ENCODE measurements at places on chromosomes 16 and 17.

DNA sequence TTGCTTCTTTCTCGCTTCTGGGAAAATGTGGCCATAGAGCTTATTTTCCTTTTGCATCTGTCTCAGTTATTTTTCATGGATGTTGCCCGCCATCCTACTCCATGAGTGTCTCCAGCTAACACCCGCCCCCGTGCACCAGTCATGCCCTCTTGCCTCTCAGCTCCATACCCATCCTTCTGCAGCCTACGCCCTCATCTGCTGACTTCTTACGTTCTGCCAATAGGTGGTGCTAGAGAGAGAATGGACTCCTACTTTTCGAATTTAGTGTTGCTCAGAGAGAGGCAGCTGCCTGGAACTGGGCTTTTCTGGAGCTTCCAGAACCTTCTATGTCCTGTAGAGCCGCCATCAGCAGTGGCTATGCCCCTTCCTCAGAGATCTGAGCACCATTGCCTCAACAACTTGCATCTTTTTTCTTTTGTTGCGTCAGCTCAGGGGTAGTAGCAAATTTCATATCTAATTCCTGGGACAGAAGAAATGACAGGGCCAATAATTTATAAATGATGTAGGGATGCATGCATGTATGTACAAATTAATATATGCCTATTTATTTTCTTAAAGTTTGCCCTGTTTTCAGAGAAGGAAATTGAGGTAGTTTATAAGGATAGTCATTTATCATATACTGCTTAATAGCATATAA is 119.7 kb upstream of the MYOCD start:
- no peak for DNase-seq

- no peak for DNase-seq
These were observed 30.0 kb downstream of the TBCD start for GRCh38 chr17:82781894-82782274.

GRCh38 chr16:85316321-85316919 is 204.1 kb upstream of the CIBAR2 start:
- DNase-seq: no peak

DNA sequence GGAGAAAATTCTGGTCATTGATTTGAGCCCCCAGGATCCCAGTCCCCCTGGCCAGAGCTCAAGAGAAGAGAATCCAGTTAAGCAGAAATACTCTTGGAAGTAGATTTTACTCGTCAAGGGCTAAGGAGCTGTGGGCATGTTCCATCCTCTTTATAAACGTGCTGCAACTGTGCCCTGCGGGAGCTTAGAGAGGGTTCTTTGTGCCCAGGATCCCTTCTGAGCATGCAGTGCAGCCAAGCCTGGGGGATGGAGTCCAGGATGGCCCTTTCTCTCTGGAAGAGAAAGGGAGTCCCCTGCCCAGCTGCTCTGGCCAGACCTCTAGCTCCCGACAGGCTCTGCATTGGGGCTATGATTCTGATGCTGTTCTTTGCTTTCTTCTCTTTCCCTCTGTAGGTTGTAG is 9.5 kb upstream of the LGALS9 start:
- no peak for DNase-seq

DNA sequence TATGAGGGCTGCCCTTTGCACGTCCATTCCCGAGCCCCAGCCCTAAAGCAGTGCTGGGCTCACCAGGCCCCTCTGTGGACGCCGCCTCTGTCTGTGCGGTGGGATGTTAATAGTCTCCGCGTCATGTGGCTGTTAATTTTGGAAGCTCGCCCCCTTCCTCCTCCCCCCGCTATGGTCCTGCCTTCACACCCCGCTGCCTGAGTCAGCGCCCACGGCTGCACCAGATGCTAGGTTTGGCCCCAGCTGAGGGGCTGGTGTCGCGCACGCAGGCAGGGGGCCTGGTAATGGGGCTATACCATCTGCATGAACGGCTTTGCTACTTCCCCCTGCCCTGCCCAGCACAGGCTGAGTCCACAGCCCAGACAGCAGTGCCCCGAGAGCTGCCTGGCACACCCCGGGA is 4.1 kb upstream of the SSTR5 start:
- DNase-seq: no peak

GRCh38 chr17:48478224-48479013 is 48.4 kb upstream of the SKAP1 start:
- DNase-seq: no peak

DNA sequence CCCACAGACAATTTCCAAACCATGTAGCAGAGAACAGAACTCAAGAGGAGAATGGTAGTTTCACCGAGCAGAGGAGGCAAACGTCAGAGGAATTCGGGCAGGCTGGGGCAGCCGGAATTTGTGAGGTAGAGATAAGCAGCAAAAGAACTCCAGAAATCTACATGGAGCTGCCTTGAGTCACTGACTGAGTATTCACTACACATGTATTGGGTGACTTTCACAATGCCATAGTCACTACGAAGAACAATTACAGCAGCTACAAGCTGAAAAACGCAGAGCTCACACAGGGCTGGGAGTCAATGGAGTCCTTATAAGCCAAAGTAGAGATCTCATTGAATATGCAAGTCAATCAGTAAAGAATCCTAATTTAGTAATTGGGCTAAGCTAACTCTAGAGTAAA is 13.4 kb downstream of the CMC2 start:
- DNase-seq: no peak

- no peak for DNase-seq
These were observed 75.8 kb downstream of the ADAMTS18 start for GRCh38 chr16:77359065-77359502.

- no peak for DNase-seq
These were observed 225.3 kb upstream of the GSE1 start for GRCh38 chr16:85387731-85388295.

DNA sequence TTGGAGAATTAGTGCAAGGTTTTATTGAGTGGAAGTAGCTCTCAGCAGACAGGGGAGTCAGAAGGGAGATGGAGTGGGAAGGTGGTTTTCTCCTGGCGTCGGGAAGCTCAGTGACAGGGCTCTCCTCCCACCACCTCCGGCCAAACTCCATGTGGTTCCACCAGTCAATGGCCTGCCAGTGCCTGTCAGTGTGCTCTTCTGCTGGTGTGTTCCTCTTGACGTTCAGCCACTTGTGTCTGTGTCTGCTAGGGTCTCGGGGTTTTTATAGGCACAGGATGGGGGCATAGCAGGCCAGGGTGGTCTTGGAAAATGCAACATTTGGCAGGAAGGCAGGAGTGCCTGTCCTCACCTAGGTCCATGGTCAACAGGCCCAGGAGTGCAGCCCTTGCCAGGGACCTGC is 506.7 kb upstream of the KIF2B start:
- DNase-seq: no peak

DNA sequence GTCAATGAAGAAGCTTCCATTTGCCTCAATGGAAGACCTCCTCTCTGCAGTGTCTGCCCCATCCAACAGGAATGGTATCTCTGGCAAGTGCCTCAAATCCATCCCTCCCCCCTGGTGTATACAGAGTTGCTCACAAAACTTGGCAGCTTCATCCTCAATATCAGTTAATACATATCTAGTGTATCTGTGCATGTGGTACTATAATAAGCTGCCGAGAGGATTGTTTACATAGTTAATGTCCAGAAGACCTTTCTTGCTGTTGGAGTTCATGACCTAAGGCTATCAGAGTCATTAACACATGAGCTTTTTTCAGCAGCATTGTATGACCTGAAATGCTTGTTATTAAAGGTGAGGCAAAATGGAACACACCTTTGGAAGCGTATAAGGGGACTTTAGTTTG is 14.0 kb upstream of the RASL10B start:
- no peak for DNase-seq

- no peak for DNase-seq
These were observed 1012.6 kb downstream of the CDH11 start for GRCh38 chr16:64109241-64109640.

DNA sequence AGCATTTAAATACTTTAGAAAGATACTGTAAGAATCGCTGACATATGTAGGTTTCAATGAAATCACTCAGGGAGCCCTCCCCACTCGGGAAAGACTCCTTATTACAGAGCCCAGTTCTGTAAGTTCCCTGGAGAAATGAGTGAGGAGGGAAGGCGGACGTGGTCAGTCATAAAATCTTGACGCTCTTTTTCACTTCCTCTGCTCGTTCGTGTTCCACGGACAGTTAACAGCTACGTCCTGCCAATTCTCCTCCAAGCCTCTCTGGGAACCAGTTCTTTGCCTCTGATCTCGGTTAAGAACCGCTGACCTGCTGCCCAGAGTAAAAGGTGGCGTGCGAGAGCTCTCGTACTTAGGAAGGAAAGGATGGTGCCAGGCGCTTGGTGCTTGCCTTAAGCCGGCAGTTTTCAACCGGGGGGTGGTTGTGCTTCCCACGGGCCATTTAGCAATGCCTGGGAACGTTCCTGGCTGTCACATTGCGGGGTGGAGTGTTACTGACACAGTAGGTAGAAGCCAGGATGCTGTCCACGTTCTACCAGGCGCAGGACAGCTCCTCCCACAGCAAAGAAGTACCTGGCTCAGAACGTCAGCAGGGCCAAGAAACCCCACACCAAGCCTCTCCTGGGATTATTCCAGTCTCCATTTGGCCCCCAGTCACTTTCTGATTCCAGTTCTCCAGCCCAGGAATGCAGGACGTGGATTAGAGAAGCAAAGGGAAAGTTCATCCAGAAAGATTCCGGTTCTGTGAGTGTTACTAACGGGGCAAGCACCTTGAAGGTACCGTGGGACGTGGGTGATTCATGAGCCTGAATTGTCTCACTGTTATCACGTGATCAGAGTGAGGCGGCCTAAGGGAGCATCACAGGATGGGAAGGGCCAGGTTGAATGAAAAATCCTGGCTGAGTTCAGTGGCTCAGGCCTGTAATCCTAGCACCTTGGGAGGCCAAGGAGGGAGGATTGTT is 87.7 kb downstream of the MRM3 start:
- DNase-seq: no peak

GRCh38 chr16:52141871-52142270 is 405.1 kb downstream of the TOX3 start:
- no peak for DNase-seq

DNA sequence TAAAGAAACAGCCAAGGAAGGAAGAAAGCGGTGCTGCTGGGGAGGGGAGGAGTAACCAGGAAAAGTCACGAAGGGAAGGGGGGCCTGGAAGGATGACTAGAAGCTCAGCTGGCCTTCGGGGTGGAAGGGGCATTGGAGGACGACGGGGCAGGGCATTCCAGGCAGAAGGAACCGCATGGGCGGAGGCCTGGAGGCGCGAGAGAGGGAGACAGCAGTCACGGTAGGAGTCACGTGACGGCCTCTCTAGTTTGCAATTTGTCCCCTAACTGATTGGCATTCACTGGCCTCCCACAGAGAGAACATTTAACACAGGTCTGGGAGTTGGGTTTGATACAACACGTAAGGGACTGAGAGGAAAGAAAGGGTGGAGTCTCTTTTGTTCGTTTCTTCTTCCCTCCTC is 63.9 kb downstream of the RTN4RL1 start:
- peak; percentile 33 for DNase-seq

- DNase-seq: no peak
These were observed 2.8 kb downstream of the TSR3 start for GRCh38 chr16:1348926-1349325.

GRCh38 chr16:78624366-78624765 is 524.9 kb downstream of the WWOX start:
- no peak for DNase-seq

- DNase-seq: no peak
These were observed 107.7 kb downstream of the ABCC1 start for GRCh38 chr16:16057102-16057501.

DNA sequence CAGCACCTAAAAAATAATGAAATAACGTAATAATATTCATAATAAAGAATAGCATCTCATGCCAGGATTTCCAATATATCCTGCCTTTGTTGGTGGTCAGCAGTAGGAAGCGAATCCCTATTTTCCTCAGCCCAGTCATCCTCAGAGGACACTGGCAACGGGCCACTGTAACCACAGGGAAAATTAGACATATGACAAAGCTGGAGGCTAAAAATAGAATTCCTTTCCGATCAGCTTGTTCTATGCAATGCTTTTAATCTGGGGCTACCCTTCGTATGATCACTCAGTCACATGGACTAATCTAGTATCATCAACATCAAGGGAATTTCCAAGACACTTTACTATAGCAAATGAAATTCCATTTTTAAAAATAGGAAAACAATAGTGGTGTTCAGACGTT is 246.9 kb upstream of the KCNJ16 start:
- DNase-seq: no peak

GRCh38 chr17:70208080-70208794 is 38.9 kb downstream of the KCNJ2 start:
- no peak for DNase-seq

DNA sequence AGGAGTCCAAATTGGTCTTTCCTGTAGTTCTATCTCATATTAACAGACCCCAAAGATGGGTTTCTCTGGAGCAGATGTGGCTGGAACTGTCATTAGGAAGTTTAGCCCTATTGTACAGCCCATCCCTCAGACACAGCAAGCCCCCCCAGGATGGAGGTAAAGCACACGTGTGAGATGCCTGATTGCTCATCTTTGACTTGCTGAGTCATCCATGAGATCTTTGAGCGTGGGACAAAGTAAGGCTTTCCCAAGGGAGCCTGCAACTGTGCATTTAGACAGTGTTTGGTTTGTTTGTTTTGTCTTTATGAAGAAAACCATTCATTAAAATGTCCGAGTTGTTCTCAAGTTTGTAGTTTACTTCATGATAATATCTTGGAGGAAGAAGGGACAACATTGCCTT is 145.3 kb upstream of the CDH13 start:
- DNase-seq: no peak

GRCh38 chr16:83420206-83420760 is 387.5 kb upstream of the HSBP1 start:
- no peak for DNase-seq

- no peak for DNase-seq
These were observed 98.3 kb upstream of the HLF start for GRCh38 chr17:55166506-55166905.

DNA sequence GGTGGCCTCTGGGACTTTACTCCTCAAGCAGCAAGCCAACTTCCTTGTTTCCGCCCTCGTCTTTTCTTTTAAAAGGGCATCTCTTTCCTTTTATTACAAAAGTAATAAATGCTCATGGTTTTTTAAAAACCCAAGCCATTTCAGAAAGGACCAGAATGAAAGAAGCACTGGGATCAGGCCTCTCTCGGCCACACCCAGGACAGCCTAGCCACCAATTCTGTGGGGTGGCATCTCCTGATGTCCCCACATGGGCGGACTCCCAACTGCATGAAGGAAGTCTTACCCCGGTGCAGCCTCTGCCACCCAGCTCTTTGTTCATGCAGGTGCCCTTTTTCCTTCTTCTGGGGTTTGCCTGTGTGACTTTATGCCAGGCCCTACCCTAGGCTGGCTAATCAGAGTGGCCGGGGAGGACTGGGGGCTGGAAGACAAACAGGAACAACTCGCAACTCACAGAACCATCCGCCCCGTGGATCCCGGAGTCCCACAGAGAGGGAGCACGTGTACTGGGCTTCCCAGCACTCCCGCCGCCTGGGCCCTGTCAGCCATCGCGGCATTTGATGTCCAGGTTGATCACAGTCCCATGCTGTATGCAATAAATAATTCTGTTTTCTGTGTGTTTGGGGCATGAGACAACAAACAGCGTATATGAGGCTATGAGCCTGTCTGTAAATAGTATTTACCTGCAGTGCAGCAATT is 2.6 kb upstream of the RASD1 start:
- no peak for DNase-seq

Data from NCI-H1417 treated with DMSO at 0.1 percent for 48 hours (cell line).